ENCODE measurements at places on chromosomes 7 and 10.

- DNase-seq: no peak
Measured at GRCh38 chr10:77661100-77661499, 23.5 kb upstream of the KCNMA1 start.

GRCh38 chr10:16854623-16855022 is 37.4 kb upstream of the RSU1 start:
- DNase-seq: no peak

GRCh38 chr7:3007696-3008095 is 36.0 kb downstream of the CARD11 start:
- DNase-seq: no peak

GRCh38 chr10:86659721-86660453 is 5.5 kb downstream of the OPN4 start:
- DNase-seq: no peak

GRCh38 chr10:86681722-86682386 is 13.5 kb downstream of the LDB3 start:
- DNase-seq: no peak

- DNase-seq: peak; percentile 17
Measured at GRCh38 chr7:105648561-105649401, 67.5 kb upstream of the EFCAB10 start.

GRCh38 chr7:122833888-122834570 is 52.2 kb downstream of the CADPS2 start:
- no peak for DNase-seq

DNA sequence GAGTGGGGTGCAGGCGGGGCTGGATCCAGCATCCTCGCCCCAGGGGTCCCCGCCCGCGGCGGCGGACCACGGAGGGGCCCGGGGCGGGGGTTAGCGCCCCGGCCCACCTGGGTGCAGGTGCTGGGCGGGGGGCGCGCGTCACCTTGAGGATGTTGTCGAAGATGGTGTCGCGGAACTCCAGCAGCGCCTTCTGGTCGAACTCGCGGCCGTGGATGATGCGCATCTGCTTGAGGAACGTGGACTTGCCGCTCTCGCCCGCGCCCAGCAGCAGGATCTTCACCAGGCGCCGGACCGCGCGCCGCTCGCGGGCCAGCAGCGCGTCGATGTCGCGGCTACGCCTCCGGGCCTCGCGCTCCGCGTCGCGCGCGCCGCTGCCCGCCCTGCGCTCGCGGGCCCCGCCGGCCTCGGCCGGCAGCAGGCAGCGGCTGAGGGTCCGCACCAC is 376 bp downstream of the GNA12 start:
- peak; percentile 46 for DNase-seq

GRCh38 chr7:126578338-126578737 is 674.4 kb downstream of the GRM8 start:
- DNase-seq: no peak

DNA sequence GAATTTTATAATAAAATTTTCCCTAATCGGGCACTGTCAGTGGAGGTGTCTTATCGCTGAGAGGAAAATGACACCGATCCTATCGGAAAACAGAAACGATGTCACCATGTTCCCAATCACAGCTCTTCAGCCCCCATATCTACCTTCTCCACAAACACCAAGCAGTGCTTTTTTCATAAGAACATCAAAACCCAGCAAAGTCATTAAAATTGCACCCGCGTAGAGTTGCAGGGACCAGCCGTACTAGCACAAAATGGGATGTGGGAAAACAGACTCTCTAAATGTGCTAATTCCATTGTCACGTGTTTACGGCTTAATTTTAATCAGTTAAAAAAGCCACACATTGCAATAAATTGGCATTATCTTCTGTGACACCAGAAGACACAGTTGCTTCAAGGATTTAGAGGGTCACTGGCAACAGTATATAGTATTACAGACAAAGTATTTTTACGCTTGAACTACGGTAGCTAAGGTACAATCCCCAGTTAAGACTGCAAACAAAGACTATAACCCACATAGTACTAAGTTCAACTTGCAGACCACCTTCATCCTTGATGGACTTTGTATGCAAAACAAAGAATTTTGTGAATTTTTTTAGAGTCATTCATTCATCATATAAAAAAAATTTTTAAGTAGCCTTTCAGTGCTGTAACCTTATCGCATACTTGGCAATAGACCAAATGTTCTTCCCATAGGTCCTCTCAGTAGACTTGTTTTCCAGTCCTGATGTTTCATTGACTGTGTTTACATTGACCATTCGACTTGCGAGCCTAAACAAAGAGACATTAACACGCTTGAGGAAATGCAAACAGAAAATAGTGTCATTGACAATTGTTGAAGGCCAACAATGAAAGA is 116.0 kb downstream of the VTI1A start:
- DNase-seq: no peak

All from ACHN (cell line).